ENCODE measurements at places on chromosomes 13 and 19.

GRCh38 chr13:74133657-74134201 lies 475 bp downstream of the KLF12 start:
- peak; percentile 63 for DNase-seq

- DNase-seq: no peak
Observed at GRCh38 chr19:580274-580835, 8.0 kb downstream of the BSG start.

DNA sequence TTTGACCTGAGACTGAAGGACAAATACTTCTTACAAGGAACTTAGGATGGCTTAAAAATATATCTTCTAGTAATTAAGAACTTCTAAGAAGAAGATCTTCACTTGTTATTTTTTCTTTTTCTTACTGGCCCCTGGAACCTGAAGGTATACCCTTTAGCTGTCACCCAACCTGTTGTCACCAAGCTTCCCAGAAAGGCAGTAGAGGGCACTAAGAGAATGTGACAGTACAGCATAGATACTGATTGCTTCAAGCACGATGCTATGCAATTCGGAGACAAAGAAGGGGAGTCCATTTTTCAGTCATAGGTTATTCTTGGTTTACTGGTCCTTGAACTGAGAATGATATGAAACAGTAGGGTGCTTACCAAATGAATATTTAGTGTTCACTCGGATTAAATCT lies 208.3 kb upstream of the PCDH9 start:
- DNase-seq: no peak

DNA sequence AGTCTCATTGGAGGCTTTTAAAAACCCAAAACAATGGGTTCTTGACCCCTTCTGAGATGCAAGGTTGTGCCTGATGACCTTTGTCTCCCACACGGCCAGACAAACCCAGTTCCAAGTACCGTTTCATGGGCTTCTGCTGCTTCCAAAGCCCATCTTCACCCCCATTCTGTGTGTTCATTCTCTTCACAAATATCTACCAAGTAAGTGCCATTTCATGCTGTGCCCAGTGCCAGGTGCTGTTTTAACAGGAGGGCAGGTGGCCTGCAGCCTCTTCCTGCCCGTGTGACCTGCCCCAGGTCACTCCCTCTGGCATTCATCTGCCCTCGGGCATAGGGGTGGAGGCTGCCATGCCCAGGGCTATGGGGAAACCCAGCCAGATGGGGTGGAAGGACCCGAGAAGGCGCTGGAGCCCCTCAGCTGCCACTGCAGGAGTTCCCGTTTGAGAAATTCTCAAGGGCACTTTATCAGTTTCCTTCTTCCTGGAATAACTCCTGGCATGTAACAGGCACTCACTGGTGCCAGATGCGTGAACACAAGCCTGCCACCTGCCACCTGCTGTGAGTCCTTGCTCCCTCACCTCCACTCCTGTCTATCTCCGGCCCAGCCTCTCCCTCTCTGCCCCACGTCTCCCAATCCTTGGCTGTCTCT lies 12.5 kb downstream of the CAPN12 start:
- DNase-seq: no peak

GRCh38 chr13:44021422-44021821 lies 141.7 kb downstream of the LACC1 start:
- no peak for DNase-seq

All from amniotic stem cell (primary cell).